Kidney tubule cell (primary cell): ENCODE measurements at places on chromosomes 12 and 14.
A peak's percentile ranks its signal among the peaks of the same experiment; 100 is the strongest.

- DNase-seq: no peak
Measured at GRCh38 chr14:92848887-92849286, 54.8 kb downstream of the GOLGA5 start.

- no peak for DNase-seq
Measured at GRCh38 chr12:89848732-89849131, 140.1 kb upstream of the ATP2B1 start.

- no peak for DNase-seq
Measured at GRCh38 chr14:69321601-69322330, 61.8 kb downstream of the GALNT16 start.

DNA sequence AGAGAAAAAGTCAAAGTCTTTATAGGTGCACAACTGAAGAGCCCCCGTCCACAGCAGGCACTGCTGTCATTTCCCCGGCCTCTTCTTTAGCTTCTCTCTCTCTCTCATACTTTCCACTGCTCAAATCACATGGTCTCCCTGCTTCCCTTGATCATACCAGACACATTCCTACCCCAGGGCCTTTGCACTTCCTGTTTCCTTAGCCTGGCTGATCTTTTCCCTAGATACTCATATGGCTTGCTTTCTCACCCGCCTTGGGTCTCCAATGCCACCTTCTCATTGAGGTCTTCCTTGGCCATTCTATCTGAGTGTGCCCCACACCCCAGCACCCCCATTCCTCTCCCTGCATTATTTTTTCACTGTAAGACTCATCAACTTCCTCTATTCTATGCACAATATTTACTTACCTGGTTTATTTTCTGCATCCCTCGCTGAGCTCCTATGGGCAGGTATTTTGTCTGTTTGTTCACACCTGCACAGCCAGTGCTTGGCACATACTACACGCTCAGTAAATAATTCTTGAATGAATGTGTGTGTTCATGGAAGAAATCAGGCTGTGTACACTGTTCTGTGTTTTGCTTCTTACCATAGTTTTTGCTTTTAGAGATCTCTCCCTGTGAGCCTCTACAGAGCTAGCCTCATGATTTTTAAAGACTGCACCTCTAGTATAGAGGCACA, 31.9 kb downstream of the SERPINA1 start:
- no peak for DNase-seq

DNA sequence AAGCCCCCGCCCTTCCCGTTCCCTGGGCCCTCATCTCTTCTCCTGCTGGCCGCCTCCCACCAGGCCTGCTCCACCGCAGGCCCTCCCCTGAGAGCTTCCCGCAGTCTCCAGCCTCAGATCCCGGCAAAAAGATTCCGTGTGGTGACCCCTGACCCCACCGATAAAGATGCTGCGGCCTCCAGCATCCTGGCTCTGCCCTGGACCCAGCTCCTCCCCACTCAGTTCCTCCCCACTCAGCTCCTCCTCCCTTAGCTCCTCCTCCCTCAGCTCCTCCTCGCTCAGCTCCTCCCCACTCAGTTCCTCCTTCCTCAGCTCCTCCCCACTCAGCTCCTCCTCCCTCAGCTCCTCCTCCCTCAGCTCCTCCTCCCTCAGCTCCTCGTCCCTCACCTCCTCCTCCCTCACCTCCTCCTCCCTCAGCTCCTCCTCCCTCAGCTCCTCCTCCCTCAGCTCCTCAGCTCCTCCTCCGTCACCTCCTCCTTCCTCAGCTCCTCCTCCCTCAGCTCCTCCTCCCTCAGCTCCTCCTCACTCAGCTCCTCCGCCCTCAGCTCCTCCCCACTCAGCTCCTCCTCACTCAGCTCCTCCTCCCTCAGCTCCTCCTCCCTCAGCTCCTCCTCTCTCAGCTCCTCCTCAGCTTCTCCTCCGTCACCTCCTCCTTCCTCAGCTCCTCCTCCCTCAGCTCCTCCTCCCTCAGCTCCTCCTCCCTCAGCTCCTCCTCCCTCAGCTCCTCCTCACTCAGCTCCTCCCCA, 17.0 kb downstream of the NOC4L start:
- DNase-seq: no peak

DNA sequence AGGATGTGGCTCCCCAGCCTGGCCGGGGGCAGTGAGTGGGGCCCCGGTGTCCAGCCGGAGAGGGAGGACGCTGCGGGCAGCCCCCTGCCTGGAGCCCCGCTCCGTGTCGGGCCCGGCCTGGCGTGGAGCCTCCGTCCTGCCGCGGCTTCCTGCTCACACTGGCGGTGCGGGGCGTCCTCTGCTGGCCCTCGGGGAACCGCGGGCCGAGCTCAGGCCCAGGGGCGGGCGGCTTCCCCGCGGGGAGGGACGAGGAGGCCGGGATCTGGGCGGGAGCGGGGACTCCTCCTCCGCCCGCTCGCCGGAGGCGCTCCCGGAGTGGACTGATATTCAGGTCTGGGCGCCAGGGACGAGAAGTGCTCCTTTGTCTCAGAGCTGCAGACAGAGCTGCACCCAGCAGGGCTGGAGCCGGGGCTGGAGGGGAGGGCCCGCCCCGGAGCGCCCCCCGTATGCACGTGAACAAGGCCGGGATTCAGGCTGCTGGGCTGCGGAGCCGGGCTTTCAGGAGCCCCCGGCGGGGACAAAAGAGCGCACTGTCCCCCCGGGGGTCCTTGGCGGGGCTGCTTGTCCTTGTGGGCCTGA, 2.2 kb downstream of the MMP17 start:
- peak; percentile 72 for DNase-seq

- DNase-seq: peak; percentile 29
Measured at GRCh38 chr14:47917344-47917954, 242.0 kb upstream of the MDGA2 start.

DNA sequence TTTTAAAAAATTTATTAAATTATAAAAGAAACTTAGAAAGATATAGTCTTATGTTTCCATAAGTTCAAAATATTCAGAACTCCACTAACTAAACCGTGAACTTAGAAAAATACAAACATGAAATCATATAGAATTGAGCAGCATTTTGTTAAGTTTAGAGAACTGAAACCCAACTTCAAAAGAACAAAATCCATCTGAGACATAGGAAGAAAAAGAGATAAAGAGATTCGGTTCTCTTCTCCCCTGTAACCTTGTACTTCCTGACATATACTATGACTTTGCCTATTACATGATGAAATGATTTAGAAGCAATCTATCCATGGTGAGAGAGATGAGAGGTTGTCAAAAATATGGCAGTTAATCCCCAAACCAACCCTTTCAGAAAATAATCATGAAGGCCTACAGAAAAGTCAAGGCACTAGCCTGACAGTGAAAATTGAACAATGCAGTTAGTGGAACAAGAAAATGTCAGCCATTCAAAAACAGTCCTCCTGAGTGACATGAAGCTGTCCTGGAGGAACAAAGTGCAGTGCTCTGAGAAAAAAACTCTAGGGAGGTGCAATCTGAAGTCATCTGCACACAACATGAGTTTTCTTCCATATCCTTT, 44.0 kb downstream of the C12orf50 start:
- no peak for DNase-seq

- DNase-seq: no peak
Measured at GRCh38 chr12:131279281-131279921, 325.7 kb downstream of the ADGRD1 start.

- no peak for DNase-seq
Measured at GRCh38 chr12:20183563-20183962, 184.8 kb upstream of the PDE3A start.

- DNase-seq: no peak
Measured at GRCh38 chr12:3667485-3667884, 85.4 kb downstream of the CRACR2A start.
